ENCODE measurements at places on chromosomes 4 and X.
A peak's percentile ranks its signal among the peaks of the same experiment; 100 is the strongest.

DNA sequence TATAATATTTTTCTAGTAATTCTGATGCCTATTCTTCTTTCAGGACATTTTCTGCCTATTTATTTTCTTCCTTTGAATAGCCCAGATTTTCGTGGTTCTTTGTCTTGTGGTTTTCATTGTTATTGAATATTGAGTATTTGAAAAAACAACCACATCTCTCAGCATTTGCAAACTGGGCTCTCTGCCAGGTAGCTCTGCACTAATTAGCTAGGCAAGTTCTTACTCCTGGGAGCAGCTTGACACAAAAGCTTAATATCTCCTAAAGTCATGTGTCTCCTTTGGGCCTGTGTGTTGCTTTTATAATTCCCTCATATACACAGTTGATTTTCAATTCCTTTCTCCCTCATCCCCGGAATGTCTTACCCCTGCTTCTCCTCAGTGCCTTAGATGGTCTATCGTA is 413.5 kb upstream of the GRIA3 start:
- no peak for DNase-seq

- DNase-seq = no peak
Measured at GRCh38 chrX:110020536-110020935, 17.6 kb downstream of the TMEM164 start.

DNA sequence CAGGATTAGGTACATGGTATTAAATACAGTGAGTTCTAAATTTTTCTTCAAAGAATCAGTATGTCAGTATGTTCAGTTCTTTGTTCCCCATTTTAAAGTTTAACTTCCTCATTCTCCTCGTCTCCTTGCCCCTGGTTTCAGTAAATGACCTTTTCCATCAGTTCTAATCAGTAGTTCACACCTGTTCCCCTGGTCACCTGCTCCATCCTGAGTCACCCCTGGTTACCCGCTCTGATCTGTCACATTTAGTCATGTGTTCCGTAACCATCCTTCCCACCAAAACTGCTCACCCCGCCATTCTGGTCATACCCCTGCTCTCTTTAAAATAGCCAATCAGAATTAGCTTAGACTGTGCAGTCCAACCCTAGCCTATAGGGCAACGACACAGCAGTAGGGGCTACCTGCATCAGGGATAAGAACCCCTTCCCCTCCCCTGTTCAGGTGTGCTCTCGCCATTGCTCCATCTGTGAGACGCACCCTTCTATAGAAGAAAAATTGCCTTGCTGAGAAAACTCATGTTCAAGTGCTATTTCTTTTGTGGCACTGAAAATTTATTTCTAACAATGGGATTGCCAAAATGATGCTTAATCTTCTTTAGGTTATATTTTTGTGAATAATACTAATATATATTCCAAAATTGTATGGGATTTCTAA is 181.3 kb downstream of the OR13H1 start:
- DNase-seq = no peak

GRCh38 chr4:78250500-78250899 is 193.4 kb downstream of the FRAS1 start:
- no peak for DNase-seq

- DNase-seq = peak; percentile 49
Measured at GRCh38 chr4:86593688-86594558, at the start of gene PTPN13. Gene PTPN13 (plus strand): TSS chr4:86594315. CDS start chr4:86635257, 40,942 bp downstream.

DNA sequence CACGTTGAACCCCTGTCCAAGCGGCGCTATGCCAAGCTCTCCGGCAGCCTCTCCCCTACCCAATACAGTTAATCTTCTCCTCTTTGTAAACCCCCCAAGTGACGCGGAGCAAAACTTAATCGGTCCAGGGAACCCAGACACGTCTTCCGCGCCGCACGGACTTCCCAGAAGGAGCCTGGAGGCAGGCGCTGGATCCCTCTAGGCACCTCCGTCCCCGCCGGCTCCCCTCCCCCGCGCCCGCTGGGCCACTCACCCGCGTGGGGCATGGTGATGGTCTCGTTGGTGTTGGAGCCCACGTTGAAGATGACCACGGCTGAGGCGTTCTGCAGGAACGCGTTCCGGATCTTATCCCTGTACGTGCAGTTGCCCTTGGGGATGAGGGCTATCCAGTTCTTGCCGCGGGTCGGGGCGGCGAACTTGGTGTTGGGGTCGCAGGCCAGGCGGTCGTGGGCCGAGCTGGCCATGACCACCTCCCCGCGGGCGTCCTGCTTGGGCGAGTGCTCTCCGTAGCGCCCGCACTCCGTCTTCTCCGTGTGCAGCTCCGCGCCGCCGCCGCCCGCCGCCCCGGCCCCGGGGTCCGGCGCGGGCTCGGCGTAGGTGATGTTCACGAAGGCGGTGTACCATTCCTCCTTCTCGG is 1.1 kb downstream of the RNF150 start:
- DNase-seq = no peak

DNA sequence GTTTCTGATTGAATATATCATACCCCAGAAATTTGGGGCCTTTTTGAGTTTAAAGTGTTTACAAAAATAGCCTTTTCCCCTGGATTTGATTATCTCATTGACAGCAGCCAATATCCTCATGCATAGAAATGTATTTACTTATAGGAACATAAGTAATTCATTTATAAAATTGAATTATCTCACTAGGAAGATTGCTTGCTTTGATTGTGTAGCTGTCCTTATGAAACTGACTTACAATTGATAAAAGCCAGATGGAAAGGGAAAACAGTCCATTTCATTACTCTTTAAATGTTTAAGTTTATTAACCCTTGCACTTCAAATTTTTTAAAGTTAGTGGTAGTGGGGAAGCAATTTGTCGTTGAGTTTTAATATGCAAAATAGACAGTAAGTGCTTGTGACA is 310.2 kb upstream of the TBX22 start:
- DNase-seq = no peak

GRCh38 chr4:69589884-69590283 is 49.6 kb downstream of the UGT2A2 start:
- no peak for DNase-seq

GRCh38 chrX:154121961-154122360 is 22.1 kb upstream of the OPN1LW start:
- no peak for DNase-seq

GRCh38 chr4:23972187-23972586 is 82.3 kb upstream of the PPARGC1A start:
- DNase-seq = no peak

DNA sequence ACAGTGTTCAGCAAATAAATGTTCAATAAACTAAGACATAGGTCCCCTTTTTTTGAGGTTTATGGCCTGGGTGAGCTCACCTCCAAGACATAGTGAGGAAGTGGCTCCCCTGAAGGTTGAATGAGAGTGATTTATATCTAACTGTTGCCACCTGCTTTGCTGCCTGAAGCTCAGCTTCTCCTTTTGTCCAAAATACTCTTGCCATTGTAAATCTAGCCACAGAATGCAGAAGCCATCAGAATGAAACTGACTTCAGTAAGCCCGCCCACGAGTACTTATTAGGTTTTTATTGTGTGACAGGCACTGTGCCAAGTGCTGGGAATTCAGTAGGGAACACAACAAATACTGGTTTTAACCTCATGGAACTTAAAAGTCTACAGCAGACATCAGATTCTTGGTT is 18.0 kb downstream of the SPINK2 start:
- DNase-seq = no peak

DNA sequence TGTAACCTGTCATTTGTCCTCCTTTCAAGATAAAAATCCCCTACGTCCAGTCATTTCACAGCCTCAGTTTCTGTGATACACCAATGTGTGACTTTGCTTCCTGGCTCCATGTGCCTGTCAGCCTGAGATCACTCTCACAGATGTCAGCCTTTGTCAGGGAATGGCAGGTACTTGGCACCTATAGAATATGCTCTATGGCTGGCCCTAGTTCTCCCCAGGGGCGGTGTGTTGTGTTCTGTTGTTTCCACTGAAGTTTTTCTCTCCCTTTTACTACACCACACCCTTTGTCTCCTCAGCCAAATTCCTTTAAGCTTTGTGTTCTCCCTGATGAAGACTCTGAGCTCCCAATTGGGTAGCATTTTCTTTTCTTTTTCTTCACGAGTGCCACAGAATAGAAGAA is 81.7 kb downstream of the ALPK1 start:
- no peak for DNase-seq

DNA sequence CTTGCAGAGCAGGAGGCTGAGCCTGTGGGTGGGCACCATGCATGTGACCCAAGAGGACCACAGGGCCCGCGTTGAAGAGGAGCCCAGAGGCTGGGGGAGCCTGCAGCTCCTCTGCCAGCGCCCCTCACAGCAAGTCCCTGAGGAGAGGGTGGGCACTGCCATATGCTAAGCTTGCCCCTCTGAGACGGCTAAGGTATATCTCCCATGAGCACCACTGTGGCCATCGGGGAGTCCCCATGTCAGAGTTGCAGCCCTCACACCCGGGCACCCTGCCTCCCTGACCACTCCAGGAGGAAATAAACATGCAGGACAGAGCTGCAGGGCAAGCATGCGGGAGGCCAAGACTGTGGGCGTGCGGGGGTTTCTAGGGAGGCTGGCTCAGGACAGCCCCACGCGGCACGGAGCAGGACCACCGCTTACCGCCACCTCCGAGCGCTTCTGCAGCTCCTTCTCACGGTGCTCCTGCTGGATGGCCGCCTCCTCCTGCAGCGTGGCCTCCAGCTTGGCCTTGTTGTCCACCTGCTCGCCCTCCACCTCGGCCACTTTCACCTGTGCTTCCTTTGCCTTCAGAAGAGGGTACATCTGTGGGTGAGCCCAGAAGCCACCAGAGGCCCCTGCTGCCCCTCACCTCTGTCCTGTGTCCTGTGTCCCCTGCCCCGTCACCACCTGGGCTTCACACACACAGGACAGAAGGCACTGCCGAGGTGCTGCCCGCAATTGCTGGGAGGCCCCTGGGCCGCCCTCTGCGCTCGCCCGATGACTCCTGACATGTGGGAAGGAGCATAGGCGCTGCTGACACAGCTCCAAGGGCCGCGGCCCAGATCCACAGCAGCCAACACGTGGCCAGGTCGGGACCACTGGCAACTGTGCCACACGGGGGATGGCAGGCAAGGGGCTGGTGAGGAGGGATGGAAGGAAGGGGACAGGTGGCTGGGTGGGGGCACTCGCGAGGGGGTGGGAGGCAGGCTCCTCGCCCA is 29.8 kb downstream of the FGFR3 start:
- no peak for DNase-seq

DNA sequence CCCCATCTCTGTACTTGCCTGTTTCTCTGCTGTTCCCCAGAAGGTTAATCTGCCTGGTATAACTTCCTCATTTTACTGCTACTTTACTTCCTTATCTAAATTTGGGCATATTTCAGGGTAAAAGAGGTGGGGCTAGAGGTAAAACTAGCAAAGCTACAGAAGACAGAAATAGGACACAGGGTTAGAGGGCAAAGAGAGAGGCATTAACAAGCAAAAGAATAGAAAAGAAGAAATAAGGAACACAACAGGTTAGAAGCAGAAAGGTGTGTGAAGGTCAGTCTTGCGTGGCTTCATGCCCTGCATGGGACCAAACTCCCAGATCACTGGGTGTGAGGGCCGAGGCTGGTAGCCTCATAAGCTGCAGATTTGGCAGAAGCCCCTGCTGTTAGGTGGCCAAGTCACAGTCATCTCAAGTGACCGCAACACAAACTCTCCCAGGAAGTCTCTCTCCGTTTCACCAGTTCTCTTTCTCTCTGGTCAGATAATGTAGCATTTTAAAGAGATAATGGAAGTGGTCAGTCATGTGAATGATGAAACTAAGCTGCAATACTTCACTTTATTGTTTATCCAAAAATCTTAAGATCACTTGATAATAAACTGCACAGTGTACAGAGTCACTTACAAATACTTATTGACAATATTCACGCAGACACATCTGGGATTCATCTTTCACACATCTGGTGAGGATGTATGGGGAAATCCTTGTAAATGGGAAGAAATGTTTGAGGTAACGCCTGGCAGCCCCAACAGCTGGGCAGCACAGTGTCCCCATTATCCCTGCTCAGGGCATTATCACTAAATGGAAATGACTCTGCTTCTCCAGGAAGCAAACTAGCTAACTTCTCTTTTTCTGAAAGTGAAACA is 16.4 kb downstream of the TMEM154 start:
- DNase-seq = no peak

GRCh38 chr4:54092405-54093323 is 7.3 kb upstream of the GSX2 start:
- DNase-seq = no peak

DNA sequence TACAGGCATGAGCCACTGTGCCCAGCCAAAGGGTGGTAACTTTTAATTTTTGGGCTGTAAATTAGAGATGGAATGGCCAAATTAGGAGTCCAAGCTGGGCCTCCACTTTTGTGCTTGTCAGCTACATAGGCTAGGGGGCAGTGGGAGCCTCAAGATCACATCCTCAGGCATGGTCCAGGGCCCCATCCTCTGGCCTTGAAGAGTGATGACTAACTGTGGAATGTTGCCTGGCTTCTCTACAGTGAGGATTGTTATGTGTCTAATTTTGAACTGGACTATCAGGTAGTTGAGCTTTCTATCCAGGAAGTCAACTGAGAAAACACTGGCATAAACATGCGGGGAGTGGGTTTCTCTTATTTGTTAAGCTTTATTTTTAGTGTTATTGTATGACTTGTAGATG is 33.0 kb downstream of the CCNG2 start:
- DNase-seq = no peak

DNA sequence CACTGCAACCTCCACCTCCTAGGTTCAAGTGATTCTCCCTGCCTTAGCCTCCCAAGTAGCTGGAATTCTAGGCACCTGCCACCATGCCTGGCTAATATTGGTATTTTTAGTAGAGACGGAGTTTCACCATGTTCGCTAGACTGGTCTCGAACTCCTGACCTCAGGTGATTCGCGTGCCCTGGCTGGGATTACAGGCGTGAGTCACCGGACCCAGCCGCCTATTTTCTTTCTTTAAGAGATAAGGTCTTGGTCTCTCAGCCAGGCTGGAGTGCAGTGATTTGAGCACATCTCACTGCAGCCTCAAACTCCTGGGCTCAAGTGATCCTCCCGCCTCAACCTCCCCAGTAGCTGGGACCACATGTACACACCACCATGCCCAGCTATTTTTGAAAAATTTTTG is 166.5 kb downstream of the DHRSX start:
- DNase-seq = no peak

GRCh38 chr4:103012551-103012950 is 7.0 kb downstream of the SLC9B1 start:
- DNase-seq = no peak

DNA sequence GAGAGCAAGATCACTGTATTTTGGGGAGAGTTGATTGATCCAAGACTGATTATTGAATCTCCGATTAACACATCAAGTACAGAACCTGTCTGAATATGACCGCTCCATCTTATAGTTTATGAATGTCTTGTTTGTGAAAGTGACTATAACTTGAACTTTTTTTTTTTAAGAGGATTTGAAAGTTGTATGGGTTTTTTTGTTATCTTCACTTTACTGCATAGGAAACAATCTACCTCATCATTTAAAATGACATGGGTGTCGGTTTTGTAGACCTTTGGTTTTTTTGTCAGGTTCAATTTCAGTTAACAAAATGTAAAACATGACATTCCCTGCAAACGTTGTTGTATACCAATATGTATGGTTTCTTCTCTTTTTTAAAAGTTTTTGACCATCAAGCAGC is 103.0 kb upstream of the NUDT6 start:
- no peak for DNase-seq

All from activated CD8-positive, alpha-beta memory T cell treated with anti-CD3 and anti-CD28 coated beads, Interleukin-2, amount 50 U/mL, for 4 hours (primary cell).